ENCODE measurements at places on chromosomes 5 and 9.

DNA sequence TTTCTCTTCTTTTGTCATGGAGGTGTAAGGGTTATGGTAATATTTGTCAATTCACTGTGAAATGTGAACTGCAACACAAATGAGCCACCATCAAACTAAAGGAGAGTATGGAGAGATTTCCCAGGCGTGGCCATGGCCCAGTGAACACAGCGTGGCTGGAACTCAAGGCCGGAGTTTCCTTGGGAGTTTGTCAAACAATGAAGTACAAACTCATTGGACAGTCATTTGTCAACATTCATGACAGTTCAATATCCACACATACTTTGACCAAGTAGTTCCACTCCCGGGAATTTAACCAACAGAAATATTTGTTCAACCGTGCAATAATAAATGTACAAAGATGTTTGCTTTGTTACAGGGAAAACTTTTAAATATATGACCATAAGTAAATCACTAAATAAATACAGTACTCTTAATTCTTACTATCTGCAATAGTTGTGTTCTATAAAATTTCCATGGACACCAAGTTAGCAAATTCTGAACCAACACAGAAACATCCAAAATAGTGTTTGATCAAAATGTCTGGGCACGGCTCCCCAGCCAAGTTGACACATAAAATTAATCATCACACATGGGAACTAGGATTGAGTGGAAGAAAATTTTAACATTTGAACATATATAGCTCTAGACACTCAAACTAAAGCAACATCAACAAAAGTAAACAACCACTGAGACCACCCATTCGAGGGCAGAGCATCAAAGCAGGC is 87.1 kb downstream of the DIRAS2 start:
- no peak for DNase-seq

DNA sequence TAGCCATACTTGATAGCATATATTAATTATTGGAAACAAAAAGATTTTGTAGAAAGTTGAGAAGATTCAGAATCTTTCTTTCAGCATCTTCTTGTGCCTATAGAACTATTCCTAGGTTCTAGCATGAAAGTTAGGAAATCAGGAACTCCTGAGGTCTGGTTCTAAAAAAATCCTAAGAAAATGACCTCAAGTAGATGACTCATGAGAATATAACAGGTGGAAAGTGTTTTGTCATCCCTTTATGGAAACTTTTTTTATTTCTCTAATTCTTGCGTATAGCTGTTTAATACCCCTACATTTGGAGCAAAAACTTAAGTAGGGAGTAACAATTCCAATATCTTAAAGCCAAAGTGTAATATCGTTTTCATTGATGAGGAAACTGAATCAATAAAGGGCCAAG is 574.1 kb downstream of the NR2F1-AS1 start:
- DNase-seq = no peak

GRCh38 chr5:74642543-74642863 is 2.0 kb upstream of the ENC1 start:
- DNase-seq = no peak

GRCh38 chr5:128665747-128666355 is 127.8 kb upstream of the FBN2 start:
- DNase-seq = no peak

GRCh38 chr9:16828340-16829281 is 41.9 kb downstream of the BNC2 start:
- no peak for DNase-seq

- DNase-seq = no peak
Measured at GRCh38 chr9:15999422-16000339, 446.8 kb downstream of the CCDC171 start.

GRCh38 chr5:174073122-174073660 is 27.7 kb downstream of the NSG2 start:
- no peak for DNase-seq

GRCh38 chr9:137682428-137683105 is 63.8 kb downstream of the EHMT1 start:
- DNase-seq = no peak

- no peak for DNase-seq
Measured at GRCh38 chr5:38590838-38591522, 34.5 kb upstream of the LIFR start.

GRCh38 chr5:62268234-62268633 is 37.8 kb upstream of the KIF2A start:
- no peak for DNase-seq

DNA sequence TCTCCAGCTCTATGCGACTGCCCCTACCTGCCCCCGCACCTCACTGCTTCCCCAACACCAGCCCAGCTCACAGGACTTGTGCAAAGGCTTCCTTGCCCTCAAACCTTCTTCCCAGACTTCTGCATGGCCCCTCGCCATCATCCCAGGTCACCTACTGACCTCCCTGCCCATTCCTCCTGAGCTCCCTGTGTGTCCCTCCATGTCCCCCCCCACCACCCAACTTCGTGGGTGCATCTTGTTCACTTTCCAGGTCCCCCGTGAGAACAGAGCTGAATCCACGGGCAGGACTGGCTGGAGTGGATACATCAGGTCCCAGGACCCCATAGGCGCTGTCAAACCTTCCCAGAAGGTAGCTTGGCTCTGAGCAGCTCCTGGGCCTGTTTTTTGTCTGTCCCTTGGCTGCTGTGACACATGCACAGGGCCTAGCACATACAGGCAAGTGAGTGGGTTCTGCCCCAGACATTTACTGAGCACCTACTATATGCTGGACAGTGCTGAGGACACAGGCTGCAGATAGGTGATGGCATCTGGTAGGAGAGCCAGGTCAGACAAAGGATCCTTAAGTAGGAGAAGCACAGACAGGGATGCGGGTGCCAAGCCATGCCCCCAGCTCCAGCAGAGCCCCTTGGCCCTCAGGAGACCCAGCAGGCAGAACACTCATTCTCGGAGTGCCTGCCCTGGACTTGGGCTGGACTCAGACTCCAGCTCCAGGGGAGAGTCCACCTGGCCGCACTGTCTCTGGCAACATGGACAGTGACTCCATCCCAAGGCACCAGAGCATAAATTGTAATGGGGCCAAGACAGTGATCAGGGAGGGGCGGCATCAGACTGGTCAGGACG is 15.0 kb downstream of the NINJ1 start:
- no peak for DNase-seq

- DNase-seq = no peak
Measured at GRCh38 chr5:95081500-95081960, 203.4 kb downstream of the MCTP1 start.

- DNase-seq = no peak
Measured at GRCh38 chr9:81344366-81344765, 345.0 kb downstream of the TLE1 start.

- DNase-seq = no peak
Measured at GRCh38 chr5:32027093-32027716, 146.9 kb downstream of the GOLPH3 start.

- DNase-seq = no peak
Measured at GRCh38 chr5:16856531-16856930, 79.6 kb downstream of the MYO10 start.

- no peak for DNase-seq
Measured at GRCh38 chr9:3969590-3970260, 330.1 kb downstream of the GLIS3 start.

DNA sequence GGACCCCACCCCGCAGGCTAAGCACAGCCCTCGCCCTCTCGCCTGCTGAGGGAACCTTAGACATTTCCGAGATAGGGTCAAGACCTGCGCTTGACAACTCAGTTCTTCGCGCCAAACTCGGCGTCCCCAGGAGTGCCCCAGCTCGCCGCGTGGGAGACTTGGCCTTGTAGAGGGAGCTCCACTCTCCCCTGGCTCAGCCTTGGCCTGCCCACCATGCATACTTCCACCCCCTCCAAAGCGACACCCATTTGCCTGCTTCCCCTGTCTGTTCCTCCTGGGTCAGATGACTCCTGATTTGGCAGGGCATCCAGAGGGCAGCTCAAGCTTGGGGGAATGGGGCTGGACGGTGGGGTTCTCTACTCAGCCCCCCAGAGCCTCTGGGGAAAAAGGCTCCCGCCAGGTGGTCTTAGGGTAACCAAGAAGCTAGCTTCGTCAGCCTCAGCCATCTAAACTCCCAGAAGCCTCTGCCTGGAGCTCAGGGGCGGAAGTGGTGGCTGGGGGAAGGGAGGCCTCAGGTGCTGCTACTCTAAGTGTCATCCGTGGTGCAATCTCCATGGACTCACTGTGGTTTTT is 560 bp downstream of the DOCK2 start:
- DNase-seq = peak; percentile 30

- no peak for DNase-seq
Measured at GRCh38 chr5:52786949-52787599, 642 bp upstream of the ITGA1 start.

DNA sequence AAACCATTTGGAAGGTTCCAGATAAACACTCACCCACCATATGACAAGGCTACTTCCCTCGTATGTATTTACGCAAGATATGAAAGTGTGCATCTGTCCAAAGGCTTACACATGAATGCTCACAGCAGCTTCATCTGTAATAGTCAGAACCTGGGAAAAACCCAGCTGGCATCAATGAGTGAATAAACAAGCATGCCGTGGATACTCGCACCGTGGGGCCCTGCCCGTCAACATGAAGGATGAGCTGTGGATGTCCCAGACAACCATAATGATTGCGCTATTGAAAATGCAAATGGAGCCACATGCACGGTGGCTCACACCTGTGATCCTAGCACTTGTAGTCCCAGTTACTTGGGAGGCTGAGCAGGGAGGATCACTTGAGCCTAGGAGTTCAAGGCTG is 60.6 kb upstream of the FCN1 start:
- DNase-seq = no peak

DNA sequence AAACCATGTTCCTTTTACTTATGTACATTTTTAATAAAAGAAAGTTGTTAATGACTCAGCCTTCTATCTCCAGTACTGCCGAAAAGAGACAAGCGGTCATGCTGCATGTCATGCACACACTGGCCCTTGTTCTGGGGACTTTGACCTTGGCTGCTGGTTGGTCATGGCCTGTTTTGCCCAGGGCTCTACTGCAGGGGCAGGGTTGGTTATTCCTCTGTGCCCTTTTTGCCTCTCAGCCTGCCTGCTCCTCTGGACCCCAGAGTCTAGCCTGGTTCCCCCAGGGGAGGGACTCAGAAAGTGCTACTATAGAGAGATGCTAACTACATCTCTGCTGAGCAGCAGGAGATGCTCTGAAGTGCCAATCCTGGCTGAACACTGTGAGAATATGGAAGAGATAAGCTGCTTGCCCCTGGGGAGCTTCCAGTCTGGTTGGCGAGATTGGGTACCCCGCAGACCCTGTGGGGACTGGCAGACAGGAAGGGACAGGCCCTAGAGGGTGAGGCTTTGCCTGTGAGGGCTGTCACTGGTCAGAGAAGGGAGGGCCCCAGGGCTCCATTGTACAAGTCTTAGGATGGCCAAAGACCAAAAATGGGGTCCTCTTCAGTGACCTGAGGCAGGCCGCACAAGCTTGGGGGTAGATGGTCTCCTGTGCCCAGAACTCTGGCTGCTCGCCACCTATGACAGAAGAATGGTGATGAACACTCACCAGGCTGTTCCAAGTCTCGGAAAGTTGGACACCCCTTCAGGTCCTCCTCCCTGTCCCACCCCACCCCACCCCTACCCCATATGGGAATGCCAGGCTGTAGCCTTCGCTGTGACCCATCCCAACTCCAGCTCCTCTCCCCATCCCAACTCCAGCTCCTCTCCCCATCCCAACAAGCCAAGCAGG is 14.3 kb downstream of the IRF1 start:
- no peak for DNase-seq

DNA sequence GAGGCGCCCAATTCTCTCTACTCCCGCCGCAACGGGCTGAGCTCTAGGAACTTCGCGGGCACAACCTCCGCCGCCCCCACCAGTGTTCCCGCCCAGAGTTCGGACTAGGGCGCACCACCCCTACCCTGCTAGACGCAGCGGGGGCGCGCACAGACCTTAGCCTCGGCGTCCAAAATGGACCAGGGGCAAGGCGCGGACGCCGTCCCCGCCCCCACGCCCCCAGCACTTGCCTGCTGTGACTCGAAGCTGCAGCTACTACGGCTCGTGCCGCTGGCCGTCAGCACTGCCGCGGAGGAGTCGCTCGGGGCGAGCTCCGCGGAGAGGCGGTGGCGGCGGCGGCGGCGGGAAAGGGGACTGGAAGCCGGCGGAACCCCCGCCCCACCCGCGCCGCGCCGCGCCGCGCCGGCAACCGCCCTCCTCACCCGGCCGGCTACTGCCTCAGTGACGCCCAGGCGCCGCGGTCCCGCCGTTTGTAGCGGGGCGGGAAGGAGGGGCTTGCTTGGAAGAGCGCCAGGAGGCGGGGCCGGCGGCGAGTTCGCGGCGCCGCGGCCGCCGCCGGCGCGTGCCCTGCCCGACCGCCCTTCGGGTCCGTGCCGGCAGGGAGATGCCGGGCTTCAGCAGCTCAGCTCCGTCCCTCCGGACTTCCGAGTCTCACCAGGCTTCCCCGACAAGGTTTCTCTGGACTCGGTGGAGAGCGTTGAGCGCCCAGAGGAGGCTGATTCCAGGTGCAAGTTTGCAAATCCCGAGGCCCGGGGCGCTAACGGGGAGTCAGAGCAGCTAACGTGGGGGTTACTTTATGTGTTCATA is 4.5 kb downstream of the ELAVL2 start:
- DNase-seq = no peak

DNA sequence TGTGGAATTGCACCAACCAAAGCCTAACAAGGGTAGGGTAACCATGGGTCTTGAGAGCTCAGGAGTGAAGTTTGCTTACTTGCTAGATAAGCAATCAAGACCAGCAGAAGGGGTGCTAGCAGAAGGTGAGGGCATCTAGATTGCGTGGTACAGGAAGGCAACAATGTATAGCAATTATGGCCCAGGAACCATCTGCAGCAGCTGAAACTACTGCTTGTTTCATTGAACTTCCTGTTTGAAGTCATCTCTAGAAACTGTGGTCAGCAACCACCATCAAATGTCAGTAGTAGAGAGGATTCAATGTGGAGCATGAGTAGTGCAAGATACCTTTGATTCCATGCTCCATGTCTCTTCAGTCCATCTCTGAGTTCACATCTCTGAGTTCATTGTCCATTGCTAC is 462.1 kb upstream of the GRAMD2B start:
- no peak for DNase-seq

- no peak for DNase-seq
Measured at GRCh38 chr9:132820169-132820944, 57.7 kb downstream of the AK8 start.

DNA sequence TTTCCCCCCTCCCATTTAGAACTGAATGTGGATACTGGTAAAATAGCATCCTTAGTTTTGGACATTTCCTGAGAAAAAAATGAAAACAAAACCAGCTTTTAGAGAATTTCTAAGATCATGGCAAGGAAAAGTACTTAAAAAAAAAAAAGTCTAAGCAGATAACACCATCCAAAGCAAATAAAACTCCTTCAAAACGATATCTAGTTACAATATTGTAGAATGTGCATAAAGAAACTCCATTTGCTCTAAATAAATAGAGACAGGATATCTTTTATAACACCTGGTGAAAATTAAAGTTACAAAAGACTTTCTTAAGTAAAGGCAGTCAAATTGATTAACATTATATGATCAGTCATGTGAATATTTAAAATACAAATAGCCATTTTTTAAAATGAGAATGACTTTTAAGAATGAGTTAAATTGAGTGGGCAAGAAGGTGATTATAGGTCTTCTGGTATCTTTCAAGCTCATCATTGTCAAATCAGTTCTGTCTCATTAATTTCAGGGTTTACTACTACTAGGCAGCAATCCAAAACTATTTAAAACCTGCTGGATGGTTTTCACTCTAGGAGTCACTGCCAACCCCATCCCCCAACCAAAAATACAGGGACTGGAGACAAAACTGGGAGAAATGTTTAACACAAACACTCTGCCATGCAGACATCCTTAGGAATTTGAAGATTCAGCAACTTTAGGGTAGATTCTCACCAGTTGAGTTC is 382.6 kb downstream of the ADGRV1 start:
- no peak for DNase-seq

GRCh38 chr5:36573438-36573837 is 33.0 kb upstream of the SLC1A3 start:
- DNase-seq = no peak

Data from stimulated activated CD4-positive, alpha-beta T cell treated with anti-CD3 and anti-CD28 coated beads, Interleukin-1b, Interleukin-23, amount 100 ng/mL, for 1 hour (primary cell).